ENCODE measurements at places on chromosomes 3 and 15.
A peak's percentile ranks its signal among the peaks of the same experiment; 100 is the strongest.

DNA sequence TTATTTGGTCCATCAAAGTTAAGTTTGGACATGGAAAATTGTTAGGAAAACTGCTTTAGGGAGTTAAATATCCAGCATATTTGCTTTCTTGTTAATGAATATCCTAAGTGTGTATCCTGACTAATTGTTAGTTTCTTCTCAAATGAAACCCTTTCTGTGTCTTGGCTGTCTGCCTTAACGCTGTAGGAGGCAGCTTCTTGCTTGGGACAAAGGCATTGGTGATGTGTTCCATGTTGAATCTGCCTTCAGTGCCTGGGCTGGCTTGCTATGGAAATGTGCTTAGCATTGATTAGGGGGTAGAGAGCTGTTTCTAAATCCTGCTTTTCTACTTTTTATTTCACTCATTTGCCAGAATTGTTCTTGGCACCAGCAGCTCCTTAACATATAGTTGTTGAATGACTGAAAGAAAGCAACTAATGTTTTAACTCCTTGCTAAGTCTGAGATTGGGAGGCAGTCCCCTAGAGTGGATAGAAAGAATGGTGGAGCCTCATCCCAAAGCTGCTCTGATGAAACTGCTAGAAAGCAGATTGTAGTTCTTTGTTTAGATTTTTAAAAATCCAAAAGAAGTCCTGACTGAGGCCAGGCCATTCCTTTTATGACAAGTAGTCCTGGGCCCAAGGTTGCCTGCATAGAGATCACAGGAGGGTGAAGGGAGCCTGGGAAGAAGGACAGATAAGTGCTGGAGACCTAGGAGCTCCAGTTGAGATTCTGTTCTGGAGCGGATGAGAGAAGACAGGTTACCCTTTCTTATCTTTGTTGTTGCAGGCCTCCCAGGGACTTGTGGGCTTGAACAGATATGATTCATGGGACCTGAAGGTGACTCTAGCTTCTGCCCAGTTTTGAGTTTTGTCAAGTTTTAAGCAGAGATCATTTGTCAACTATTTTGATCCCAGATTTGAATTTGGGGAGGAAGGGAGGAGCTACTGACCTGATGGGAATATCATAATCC lies 39.3 kb downstream of the OXNAD1 start:
- DNase-seq: no peak

GRCh38 chr3:21573291-21573690 lies 177.7 kb downstream of the ZNF385D start:
- peak; percentile 31 for DNase-seq

- no peak for DNase-seq
Observed at GRCh38 chr15:41292521-41292920, 39.9 kb downstream of the OIP5 start.

- DNase-seq: peak; percentile 98
Observed at GRCh38 chr15:100721758-100722550, 119.6 kb downstream of the ASB7 start.

DNA sequence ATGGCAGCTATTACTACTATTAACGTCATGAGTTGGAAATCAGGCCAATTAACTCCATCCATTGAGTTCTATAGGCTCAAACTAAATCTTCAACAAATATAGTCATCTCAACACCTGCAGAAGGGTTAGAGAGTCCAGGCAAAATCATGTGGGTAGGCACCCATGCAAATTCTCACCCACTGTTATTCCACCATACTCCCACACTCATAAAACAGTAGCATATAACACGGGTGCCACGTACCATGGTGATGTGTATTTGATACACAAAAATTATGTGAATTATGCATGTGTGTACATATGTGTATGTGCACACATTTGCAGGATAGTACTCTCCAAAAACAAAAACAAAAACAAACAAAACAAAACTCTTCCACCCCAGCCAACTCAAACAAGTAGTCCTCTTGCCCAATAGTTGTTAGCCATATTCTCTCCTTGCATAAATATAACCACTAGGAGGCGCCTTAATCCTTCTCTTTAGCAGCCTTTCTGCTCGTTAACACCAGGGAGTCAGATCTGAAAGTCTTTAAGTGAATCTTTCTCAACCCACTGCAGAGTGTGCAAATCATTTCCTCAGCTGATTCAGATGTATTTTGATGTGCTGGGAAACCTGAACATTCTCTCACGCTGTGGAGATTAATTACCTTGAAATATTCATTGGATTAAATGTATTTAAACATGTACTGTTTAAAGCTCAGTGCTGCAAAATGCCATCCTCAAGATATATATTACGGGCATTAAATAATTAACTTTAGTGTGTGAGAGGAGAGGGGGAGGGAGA lies 38.0 kb upstream of the COPB2 start:
- peak; percentile 67 for DNase-seq

Data from fibroblast of skin of right biceps (primary cell).